Uterus (tissue), 4 donors: ENCODE measurements at places on chromosomes 5 and 9. TPM values are rescaled to one million over a fixed set of nuclear protein-coding genes. Genes with fewer than 3 reads are reported as not detected.

The GOLM1 gene
- 20.0 TPM for total RNA-seq

The GABRA6 gene
- not detected for total RNA-seq

The TAS2R1 gene
- not detected for total RNA-seq

The KDM4C gene
- total RNA-seq = 29.1 TPM

The SH3TC2 gene
- total RNA-seq = 0.29 TPM

The FRMD3 gene
- 13.3 TPM for total RNA-seq

The CMYA5 gene
- total RNA-seq = 34.3 TPM

The GEMIN5 gene
- 23.0 TPM for total RNA-seq

The ZDHHC12 gene
- total RNA-seq = 7.4 TPM

The ACOT12 gene
- not detected for total RNA-seq

The ENHO gene
- not detected for total RNA-seq

The UBE2D2 gene
- 82.9 TPM for total RNA-seq

The PTGDS gene
- 13.5 TPM for total RNA-seq

The PCDHB12 gene
- total RNA-seq = 9.0 TPM

The CBY3 gene
- not detected for total RNA-seq

The PCA3 gene
- not detected for total RNA-seq

The TLR4 gene
- 18.6 TPM for total RNA-seq

The PCDHGA3 gene
- 8.2 TPM for total RNA-seq

The COL5A1 gene
- total RNA-seq = 167 TPM

The DAB2 gene
- 61.1 TPM for total RNA-seq

The IRX2 gene
- not detected for total RNA-seq

The WDR31 gene
- total RNA-seq = 3.6 TPM

The HDHD3 gene
- total RNA-seq = 36.8 TPM

The MAST4 gene
- 45.1 TPM for total RNA-seq

The FRRS1L gene
- total RNA-seq = 10.9 TPM

The AQP3 gene
- total RNA-seq = 5.8 TPM

The LCN1 gene
- 2.2 TPM for total RNA-seq

The MRPL50 gene
- total RNA-seq = 44.8 TPM

The RHOBTB3 gene
- total RNA-seq = 126 TPM

The GAPT gene
- 0.61 TPM for total RNA-seq

The PPP2R2B gene
- total RNA-seq = 2.0 TPM

The MAN1B1 gene
- 65.0 TPM for total RNA-seq

The ITK gene
- 2.8 TPM for total RNA-seq

The C9 gene
- not detected for total RNA-seq

The FAM78A gene
- 15.9 TPM for total RNA-seq

The LRRC19 gene
- total RNA-seq = not detected

The SLC45A2 gene
- not detected for total RNA-seq

The ZNF366 gene
- total RNA-seq = 0.29 TPM

The FAM120AOS gene
- total RNA-seq = 35.9 TPM

The BARHL1 gene
- not detected for total RNA-seq

The SLCO4C1 gene
- not detected for total RNA-seq

The CEP72 gene
- 2.1 TPM for total RNA-seq

The NUP214 gene
- 27.0 TPM for total RNA-seq

The ITGA2 gene
- total RNA-seq = 1.3 TPM

The CATSPER3 gene
- total RNA-seq = not detected
